IMR-90 (cell line): ENCODE measurements at places on chromosomes 3 and 15. TPM values are rescaled to one million over a fixed set of nuclear protein-coding genes. Genes with fewer than 3 reads are reported as not detected.

SLCO3A1 gene
- 8.1 and 11.2 TPM in 2 replicates for polyA plus RNA-seq

CADM2 gene
- polyA plus RNA-seq, result not detected in 2 replicates

LTK gene
- polyA plus RNA-seq, result 0.62 and 0.77 TPM in 2 replicates

UROC1 gene
- polyA plus RNA-seq, result not detected in 2 replicates

STAC gene
- polyA plus RNA-seq, result 0.19 and 0.43 TPM in 2 replicates

SLC9C1 gene
- polyA plus RNA-seq, result not detected in 2 replicates

DNA sequence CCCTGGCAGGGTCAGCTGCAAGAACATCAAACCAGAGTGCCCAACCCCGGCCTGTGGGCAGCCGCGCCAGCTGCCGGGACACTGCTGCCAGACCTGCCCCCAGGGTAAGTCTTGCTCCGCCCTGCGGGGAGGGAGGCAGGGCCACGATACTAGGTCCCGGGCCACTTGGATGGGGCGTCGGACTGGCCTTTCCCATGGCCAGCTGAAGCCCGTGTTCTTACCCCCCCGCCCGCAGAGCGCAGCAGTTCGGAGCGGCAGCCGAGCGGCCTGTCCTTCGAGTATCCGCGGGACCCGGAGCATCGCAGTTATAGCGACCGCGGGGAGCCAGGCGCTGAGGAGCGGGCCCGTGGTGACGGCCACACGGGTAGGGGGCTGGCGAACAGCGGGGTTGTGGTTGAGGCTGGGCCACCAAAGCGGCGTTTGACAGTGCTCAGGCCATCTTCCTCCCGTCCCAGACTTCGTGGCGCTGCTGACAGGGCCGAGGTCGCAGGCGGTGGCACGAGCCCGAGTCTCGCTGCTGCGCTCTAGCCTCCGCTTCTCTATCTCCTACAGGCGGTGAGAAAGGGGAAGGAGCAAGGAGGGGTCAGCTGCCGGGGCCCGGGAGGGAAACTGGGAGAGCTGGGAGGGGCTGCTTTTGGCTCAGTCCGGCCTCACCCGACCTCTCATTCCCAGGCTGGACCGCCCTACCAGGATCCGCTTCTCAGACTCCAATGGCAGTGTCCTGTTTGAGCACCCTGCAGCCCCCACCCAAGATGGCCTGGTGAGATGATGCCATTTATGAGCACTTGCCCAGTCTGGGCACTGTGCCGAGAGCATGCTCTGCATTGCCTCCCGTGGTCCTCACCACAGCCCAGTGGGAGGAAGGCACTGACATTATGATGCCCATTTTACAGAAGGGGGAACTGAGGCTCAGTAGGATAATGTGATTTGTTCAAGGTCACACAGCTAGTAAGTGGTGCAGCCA is 1.7 kb downstream of the CHRD start:
- DNase-seq, result no peak

DNA sequence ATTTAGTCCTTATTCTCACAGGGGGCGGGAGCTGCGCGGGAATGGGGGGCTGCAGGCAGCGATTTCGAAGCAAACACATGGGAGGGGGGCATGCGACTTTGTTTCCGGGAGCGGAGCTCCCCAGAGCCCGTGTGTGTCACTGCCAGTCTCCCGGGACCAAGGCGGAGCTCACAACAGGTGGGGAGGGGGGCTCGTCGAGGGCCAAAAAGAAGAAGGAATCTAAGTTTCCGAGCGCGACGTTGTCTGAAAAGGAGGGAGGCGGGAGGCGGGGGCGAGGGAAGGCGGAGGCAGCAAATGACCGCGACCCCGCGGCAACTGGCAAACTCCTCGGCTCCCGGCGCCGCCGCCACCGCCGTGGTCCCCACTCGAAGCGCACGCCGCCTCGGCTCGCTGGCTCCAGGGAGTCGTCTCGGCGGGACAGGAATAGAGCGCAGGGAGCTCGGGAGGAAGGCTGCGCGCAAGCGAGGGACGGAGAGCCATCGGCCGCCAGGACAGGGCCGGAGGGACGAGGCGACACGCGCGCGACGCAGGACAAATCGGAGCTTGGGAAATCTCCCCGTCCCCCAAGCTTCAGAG is 1.4 kb downstream of the FOXP1 start:
- DNase-seq, result no peak

- DNase-seq, result no peak
These were observed 80.0 kb downstream of the USP13 start for GRCh38 chr3:179732661-179733348.

DNA sequence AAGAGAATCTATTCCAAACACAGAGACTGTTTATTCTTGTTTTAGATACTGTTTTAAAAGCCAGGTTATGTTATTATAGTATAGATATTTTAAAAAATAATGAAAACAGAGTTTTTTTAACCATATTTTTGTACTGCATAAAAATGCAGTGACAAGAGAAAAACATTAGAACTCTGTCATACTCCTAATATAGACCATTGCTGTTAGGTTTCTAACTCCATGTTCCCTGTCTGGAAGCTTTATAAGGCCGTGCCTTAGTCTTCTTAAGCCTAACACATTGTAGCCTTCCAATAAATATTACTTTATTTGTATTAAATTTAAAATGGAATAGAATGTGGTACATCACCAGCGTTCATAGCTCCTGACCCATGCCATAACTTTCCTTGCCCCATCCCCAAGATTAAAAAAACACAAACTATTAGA is 53.2 kb downstream of the MBNL1 start:
- no peak for DNase-seq

GRCh38 chr15:70153921-70154717 is 56.4 kb upstream of the TLE3 start:
- DNase-seq, result peak; percentile 20

DNA sequence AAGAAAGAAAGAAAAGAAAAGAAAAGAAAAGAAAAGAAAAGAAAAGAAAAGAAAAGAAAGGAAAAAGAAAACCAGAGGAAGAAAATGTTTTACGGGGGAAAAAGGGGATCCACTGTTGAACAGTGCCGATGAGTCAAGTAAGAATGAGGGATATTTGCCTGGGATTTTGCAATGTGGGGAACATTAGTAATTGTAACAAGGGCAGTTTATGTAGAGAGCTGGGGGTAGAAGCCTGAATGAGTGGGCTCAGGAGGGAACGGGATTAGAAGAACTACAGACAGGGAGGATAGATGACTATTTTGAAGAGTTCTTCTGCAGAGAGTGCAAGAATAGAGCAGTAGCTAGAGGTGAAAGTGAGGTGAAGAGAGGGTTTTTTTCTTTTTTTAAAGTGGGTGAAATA is 28.7 kb downstream of the GATM start:
- no peak for DNase-seq

DNA sequence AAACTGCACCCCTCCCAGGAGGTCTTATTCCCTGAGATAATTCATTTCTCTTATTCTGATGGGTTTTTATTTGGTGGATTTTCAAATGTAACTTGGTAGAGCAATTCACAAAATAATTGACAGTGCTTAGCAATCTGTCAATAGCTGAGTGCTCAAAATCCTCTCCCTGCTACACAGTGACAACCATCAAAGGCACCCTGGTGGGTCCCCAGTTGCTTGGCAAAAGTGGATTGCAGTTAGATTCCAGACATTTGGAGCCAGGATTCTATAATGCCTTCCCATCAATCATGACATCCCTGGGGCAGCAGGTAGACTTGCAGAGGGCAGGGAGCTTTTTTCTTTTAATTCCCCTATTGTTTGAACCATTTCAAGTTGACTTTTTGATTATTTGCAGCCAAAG is 59.0 kb downstream of the FHIT start:
- no peak for DNase-seq

DNA sequence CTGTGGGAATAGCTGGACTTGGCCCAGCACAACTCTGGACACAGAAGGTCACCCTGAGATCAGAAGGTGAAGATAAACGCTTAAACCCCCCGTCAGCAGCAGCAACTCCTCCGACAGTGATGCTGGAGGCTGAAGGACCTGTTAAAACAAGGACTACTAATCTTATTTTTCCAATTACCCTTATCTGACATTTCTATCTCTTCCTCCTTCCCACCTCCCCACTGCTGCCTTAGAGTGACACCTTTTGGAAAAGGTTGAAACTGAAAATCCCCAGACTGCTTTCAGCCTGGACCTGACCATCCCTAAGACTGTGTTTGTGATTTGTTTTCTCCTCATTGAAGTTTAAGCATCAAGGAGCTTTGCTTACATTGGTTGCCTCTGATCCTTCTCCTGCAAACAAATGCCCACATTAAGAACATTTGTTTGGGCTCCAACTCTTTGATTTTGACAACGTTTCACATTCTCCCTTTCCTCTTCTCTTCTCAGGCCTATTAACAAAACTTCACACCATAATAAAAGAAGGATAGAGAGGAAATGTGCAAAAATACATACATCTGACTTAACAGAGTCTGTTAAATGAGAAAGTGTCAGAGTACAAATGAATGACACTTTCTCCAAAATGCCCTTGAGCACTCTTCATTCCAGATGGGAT is 410.6 kb upstream of the WNT5A start:
- DNase-seq, result peak; percentile 21

GRCh38 chr15:84980196-84981053 is 1.2 kb upstream of the PDE8A start:
- peak; percentile 74 for DNase-seq

GRCh38 chr3:107438671-107439070 is 61.4 kb downstream of the CCDC54 start:
- no peak for DNase-seq

DNA sequence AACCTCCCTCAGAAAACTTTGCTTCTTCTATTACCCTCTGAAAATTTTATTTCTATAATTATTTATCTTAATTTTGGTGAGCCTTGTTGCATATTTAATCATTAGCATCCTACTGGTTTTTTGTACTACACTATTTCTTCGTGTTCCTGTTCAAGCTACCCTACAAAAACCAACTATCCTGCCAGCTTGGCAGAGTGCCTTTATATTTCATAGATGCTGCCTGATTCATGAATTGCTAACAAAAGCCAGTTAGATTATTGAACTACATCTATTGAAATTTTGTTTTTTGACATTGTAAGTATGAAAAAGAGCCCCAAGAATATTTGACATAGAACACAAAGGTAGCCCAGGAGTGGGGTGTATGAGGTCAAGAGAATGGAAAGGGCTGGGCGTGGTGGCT is 78.9 kb downstream of the CD200R1L start:
- DNase-seq, result no peak

- peak; percentile 38 for DNase-seq
These were observed 129.6 kb downstream of the CTNNB1 start for GRCh38 chr3:41328926-41329325.

- DNase-seq, result no peak
These were observed 102.9 kb downstream of the TFDP2 start for GRCh38 chr3:142046320-142047020.

DNA sequence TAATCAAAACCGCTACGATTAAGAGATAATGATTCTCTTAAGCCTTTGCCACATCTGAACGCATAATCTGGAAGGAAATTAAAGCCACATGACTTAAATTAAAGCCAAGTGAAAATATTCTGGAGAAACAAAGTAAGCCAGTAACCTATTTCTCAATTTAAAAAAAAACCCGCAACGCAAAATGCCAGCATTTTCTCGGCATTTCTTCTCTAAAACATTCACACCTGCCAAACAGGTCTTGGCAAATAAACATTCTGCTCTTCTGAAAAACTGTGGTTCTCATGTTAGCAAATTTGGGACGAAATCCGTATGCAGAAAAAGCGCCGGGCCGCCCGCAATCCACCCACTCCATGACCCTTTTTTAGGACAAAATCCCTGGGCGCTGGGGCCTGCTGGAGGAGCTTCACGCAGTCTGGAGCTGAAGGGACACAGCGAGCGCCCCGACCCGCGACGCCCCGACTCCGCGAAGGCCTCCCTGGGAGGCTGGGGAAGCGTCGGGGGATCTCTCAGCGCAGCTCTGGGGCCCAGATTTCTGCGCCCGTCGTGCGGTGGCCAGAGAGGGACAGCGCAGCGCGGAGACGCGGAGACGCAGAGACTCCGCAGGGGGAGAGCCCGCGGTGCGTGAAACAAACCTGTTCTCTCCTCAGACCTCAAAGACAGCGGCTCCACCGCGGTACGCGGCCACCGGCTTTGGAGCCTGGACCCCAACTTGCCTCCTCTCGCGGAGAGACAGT is 471 bp downstream of the NKIRAS1 start:
- no peak for DNase-seq

- DNase-seq, result peak; percentile 41
These were observed 60.6 kb upstream of the XCR1 start for GRCh38 chr3:46087871-46088270.

- DNase-seq, result peak; percentile 55
These were observed 8.4 kb downstream of the TMOD3 start for GRCh38 chr15:51837792-51838251.

DNA sequence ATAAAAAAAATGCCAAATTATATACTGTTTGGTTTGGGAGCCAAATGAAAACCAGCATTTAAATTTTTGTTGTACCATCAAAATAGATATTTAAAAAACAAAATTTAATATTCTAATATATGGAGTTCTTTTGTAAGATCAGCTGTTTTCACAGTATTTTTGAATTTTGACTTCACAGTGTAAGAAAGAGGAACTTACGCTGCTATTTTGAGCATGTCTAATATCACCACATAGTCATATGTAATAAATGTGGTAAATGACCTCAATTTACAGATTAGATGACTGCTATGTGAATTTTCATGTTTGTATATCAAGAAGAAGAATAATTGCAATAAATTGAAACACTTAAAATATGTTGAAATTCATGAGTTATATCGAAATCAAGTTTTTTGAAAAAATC is 189.6 kb downstream of the ARRDC4 start:
- DNase-seq, result no peak

- DNase-seq, result no peak
These were observed 25.3 kb downstream of the SEMA5B start for GRCh38 chr3:123002100-123002748.

GRCh38 chr3:37028329-37028728 is 35.0 kb downstream of the MLH1 start:
- DNase-seq, result no peak

GRCh38 chr3:72100601-72101187 is 315.7 kb upstream of the PROK2 start:
- DNase-seq, result peak; percentile 60

DNA sequence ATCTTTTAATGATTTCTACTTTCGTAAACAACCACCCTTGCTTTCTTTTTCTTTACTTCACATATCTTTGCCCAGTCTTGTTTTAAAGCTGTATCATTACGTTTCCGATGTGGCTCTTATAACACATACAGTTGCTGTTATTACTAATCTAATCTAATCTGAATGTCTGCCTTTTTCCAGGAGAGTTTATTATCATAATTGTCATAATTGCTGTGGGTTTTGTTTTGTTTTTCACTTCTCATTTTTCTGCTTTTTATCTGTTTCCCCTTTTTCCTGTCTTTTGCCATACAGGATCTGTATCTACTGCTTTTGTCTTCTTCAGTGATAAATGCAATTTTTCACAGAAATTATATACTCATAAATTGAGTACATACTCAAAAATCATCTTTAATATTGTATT is 24.9 kb downstream of the HACL1 start:
- no peak for DNase-seq

DNA sequence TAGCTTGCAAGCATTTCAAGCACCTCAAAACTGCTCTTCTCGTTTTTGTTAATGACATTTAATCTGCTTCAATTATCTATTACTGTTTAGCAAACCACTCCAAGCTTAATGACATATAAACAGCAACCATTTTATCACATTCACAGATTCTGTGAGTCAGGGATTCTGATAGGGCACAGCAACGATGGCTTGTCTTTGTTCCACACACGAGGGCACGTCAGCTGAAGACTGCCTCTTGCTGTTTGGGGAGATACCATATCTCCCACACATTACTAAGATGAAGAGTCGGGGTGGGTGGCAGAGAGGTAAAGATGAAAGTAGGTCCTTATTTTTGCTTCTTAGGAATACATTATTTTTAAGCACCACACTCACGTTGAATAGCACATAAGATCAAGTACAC is 19.3 kb downstream of the CPOX start:
- no peak for DNase-seq

- DNase-seq, result no peak
These were observed 22.5 kb downstream of the MBNL1 start for GRCh38 chr3:152291238-152291637.

- peak; percentile 35 for DNase-seq
These were observed 331.2 kb upstream of the DCBLD2 start for GRCh38 chr3:99232696-99233095.
